ENCODE measurements at places on chromosomes 1 and 21.

- DNase-seq, result no peak
These were observed 9.1 kb downstream of the COL8A2 start for GRCh38 chr1:36115931-36116330.

DNA sequence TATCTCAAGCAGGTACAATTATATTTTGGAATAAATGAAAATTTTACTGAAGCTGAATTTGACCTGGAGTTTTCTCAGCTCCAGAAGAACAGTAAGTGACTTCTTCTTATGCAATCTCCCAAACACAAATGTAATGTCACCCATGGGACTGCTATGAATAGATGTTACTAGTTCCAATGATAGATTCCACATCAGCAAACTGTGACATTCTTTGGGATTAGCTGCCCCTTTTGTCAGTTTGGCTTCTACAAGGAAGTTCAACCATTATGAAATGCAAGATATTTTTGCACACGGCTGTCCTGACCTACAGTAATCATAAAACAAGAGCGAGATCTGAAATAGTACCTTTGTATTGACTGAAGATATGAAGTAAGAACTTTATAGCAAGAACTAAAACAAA, 27.8 kb upstream of the TSNAX start:
- no peak for DNase-seq

- DNase-seq, result no peak
These were observed 35.1 kb downstream of the YARS1 start for GRCh38 chr1:32782086-32782485.

- DNase-seq, result no peak
These were observed 204.9 kb downstream of the DYRK1A start for GRCh38 chr21:37571442-37571841.

GRCh38 chr21:18987520-18988026, 584.0 kb upstream of the TMPRSS15 start:
- DNase-seq, result no peak

- DNase-seq, result no peak
These were observed 66.0 kb downstream of the PATJ start for GRCh38 chr1:61808321-61808720.

DNA sequence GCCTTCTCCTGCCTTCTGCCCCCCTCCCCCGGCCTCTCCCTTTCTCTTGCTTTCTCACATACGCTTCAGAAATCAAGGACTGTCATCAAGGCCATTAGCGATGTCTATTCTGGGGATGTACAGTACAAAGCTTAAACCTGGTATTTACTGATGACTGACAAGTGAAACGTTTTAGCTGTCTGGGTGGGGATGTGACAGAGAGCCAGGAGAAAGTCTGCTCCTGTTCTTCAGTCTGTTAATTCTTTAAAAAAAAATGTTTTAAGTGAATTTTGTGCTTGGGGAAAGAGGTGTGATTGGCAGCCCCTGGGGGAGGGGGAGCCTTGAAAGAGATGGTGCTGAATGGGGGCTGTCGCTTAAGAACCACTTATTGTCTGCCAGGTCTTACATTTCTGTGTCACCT, 283.0 kb upstream of the PLXNA2 start:
- no peak for DNase-seq

- DNase-seq, result no peak
These were observed 184.2 kb downstream of the MATN1 start for GRCh38 chr1:30538993-30539867.

GRCh38 chr1:70146488-70146887, 58.9 kb downstream of the LRRC40 start:
- no peak for DNase-seq

GRCh38 chr21:15415541-15416261, 314.1 kb upstream of the USP25 start:
- no peak for DNase-seq

GRCh38 chr1:54357967-54358366, 48.2 kb downstream of the SSBP3 start:
- no peak for DNase-seq

GRCh38 chr1:244139655-244140054, 88.6 kb downstream of the ZBTB18 start:
- no peak for DNase-seq

DNA sequence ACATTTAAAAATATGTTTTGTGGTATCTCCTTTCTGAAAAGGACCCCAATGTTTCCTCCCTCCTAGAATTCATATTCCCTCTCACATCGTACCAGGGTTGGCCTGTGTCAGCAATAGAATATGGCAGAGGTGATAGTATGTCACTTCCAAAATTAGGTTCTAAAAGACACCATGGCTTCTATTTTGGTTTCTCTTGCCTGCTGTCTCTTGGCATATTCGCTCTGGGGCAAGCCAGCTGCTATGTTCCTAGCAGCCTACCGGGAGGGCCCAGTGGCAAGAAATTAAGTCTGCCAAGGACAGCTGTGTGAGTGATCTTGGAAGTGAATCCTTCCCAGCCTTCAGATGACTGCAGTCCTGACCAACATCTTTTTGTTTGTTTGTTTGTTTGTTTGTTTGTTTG, 92.9 kb upstream of the PPM1J start:
- DNase-seq, result no peak

GRCh38 chr1:198187973-198188588, 31.3 kb downstream of the NEK7 start:
- peak; percentile 33 for DNase-seq

DNA sequence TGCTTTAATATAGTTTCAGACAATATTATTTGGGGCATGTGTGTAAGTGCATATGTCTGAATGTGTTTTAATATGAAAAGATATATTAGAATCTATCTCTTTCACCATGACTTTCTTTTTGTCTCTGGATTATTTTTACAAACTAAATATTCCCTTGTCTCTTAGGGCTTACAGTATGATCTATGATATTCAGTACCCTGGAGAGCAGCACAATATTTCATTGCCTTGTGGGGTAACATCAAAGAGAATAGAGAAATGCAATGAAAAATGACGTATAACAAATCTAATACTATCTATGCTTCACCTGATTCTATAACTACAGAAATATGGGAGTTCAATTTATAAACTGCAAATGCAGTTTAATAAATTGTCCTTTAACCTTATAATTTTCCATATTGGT, 2084.5 kb downstream of the MRPL39 start:
- no peak for DNase-seq

- no peak for DNase-seq
These were observed 127.1 kb upstream of the KCNJ15 start for GRCh38 chr21:38129711-38130110.

GRCh38 chr1:240831191-240831631, 219.3 kb upstream of the GREM2 start:
- no peak for DNase-seq

DNA sequence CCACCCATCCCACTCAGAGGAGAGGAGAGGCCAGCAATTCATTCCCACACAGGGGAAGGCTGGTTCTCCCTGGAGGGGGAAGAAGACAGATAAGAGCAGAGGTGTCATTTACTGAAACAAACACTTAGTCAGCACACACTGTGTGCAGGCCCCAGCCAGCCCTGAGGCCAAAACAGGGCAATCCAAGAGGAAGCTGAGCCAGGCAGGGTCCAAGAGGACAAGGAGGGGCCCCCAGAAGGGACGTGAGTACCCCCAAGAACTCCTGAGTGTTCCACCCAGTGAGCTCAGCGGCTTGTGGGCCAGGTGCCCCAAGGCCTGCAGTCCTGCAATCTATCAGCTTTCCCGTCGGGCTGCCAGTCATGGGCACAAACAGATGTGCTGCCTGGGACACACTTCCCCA, 15.8 kb downstream of the ADGRB2 start:
- no peak for DNase-seq

GRCh38 chr1:24955161-24955560, 25.1 kb upstream of the RUNX3 start:
- no peak for DNase-seq

GRCh38 chr1:7172804-7173203, 387.6 kb downstream of the CAMTA1 start:
- no peak for DNase-seq

DNA sequence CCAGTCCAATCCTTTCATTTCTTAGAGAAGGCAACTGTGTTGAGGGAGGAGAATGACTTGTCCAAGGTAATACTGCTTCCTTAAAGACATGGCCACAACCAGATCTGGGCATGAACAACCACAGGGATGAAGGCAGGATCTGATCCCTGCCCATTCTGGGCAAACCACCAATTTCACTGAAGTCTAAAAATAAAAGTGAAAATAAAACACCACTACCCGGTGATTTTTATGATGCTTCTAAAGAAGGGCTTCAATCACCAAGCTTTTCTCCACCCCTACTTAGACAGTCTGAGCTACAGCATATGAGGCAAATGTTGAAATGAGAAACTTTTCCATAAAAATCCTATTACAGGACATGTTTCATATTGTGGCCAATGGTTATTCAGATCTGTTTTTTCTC, 133.0 kb downstream of the PTPN14 start:
- peak; percentile 45 for DNase-seq

DNA sequence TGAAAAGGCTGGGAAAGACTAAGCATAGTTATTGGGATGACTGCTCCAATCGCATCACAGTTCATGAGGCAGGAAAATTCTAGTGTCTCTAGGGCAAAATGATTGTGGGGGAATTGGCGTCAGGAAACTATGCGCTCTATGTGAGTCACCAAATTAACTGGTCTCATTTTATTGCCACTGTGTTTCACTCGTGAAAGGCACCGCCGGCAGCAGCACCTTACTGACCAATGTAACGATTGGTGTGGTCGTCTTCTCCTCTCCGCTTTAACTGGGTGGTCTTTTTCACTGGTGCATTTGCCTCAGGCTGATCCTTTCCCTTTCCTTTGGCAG, 83.5 kb downstream of the SPAG17 start:
- no peak for DNase-seq

DNA sequence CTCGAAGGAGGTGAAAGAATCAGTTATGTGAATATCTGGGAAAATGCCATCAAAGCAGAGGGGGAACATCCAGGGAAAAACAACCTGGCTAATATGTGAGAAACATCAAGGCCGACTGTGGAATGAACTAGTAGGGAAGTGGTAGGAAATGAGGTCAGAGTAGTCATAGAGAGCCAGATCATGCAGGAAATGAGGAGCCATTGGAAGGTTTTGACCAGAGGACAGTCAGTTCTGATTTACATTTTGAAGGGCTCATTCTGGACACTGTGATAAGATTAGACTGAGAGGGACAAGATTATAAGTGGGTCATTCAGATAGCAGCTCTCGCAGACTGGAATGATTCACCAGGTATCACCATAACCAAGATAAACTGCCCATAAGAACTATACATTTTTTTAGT, 63.7 kb downstream of the SYT14 start:
- no peak for DNase-seq

DNA sequence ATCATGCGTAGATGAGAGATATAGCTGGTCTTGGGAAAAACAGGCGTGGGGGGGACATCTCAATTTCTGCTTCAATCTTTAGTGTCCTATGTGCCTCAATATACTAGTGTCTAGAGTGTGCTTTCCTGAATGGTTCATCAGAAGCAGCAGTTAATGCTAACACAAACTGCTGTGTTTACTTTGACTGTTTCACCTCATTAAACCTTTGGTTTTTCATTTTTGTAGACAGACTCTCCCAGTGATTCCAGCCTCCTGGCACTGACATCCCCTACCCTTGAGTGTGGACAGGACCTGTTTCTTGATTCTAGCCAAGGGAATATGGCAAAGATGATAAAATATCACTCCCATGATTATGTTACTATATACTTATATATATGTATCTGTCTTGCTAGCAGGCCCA, 37.6 kb downstream of the ZYG11A start:
- no peak for DNase-seq

GRCh38 chr1:229547542-229547941, 11.0 kb downstream of the ABCB10 start:
- no peak for DNase-seq

- peak; percentile 75 for DNase-seq
These were observed 519 bp downstream of the RERE start for GRCh38 chr1:8816831-8817411.

DNA sequence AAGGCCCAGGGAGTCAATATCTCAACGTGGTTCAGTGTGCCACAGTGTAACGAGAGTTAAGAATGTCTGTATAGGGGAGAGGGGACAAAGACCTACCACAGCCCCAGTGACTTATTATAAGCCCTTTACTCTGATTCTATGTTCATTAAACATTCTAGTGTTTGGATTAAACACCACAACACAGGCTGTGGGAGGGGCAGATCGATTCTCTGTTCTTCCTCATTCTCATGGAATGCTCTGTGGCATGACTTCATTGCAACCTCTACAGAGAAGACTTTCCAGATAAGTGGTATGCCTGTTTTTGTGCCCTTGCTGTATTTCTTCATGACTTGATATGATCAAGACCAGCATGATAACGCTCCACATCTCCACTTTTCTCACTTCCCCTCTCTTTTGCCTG, 39.0 kb upstream of the CD5L start:
- no peak for DNase-seq

DNA sequence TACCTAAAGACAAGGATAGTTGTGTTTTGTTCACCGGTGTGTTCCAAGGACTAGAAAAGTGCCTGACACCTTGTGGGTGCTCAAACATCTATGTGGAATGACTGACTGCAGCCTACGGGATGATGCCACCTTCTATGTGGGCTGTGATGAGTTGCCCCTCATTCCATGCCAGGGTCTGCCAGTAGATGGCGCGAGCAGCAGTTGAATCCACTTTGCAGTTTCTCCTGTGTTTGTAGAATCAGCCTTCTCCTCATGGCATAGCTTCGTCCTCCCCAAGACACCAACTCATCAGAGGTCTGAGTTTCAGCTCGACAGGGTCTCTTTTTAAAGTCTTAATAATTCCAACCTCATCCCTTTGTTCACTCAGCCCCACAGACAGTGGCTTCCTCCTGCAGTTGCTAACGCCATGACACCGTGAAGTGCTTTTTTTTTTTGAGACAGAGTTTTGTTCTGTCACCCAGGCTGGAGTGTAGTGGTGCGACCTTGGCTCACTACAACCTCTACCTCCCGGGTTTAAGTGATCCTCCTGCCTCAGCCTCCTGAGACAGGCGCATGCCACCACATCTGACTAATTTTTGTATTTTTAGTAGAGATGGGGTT, 133.7 kb downstream of the CAPN8 start:
- peak; percentile 61 for DNase-seq

DNA sequence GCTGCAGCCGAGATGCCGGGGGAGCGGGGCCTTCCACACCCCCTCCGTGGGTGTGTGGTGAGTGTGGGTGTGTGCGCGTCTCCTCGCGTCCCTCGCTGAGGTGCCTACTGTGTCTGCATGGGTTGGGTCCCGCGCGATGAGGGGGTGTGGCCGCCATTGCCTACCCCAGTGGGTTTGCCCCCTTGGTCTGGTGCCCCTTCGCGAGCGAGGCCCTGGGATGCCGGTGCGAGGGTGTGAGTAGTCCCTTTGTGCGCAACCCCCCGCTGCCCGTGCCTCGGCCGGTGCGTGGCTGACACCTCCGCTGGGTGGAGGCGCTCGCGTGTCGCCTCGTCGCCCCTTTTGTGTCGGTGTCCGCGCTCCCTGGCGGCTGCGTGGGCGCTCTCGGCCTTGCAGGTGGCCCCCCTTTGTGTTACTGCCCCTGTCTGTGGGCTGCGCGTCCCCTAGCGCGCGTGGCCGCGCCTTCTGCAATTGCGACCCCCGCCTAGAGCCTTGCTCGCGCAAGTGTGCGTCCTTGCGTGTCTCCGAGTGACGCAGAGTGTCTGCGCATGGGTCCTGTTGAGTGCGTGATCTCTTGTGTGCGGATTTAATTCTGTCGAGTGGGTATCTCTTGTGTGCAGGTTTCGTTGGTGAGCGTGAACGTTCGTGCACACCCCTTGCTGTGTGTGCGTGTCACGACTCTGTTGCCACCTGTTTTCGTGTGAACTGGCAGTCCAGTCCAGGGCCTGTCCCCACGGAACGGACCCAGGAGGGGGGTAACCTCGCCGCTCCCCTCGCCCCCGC, 553 bp downstream of the TTC3 start:
- DNase-seq, result peak; percentile 79
